ENCODE measurements at places on chromosomes 16 and 17.

DNA sequence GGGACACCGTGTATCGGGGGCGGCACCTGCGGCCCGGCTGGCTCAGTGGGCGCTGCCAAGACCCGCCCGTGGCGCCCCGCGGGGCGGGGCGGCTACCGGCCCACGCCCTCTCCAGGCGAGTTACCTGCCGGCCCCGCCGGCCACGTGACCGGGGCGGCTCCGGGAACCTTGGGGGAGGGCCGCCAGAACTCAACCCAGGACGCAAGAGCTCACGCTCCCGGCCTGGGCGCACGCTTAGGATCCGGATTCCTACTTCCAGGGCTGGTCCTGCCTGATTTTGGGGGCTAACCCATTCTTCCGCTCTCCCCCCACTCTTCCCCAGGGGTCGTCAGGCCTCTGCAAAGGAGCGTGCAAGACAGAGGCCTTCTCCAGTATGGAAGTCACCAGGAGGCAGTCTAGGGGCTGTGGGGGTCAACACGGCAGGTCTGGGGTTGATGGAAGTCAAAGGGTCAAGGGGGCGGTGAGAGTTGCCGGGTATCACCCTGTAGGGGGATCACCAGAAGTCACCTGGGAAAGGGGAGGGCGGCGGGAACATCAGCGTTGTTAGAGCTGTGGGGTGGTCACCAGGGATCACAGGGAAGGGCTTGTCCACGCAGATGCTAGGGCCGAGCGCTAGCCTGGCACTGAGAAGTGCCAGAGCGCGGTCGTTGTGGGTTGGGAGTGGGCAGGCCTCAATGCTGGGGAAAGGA is 354 bp upstream of the ESRP2 start:
- DNase-seq = no peak

DNA sequence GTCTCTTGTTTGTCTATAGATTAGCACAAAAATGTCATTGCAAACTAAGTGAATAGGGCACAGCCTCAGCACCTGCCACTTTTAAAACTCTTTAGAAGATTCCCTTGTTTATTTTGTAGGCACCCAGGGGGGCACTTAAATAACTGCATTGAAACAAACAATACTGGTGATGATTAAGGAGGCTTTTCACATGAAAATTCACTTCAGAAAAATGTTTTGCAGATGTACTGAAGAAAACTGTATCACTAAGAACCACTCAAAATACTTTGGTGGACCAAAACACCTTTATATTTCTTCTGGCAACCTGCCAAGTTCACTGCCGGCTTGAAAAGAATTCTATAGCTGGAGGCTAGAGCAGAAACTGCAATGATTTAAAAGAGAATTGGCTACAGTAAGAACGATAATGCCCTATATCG is 281.5 kb downstream of the TOX3 start:
- DNase-seq = no peak

DNA sequence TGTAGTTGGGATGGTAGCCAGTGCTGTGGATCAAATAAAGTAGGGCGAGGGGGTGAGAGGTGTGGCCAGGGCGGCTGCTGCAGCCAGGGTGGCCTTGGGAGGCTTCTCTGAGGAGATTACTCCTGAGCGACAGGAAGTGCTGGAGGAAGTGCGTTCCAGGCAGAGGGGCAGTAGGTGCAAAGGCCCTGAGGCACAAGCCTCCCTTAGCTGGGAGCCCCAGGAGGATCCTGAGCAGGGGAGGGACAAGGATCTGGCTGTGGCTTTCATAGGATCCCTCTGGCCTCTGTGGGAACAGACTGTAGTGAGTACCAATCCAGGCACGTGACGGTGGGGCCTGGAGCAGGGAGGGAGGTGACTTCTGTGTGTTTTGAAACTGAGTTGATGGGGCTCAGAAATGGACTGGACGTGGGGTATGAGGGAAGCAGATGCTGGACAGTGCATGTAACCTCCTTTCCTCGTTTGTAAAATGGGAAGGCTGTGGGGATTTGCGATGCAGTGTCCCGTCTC is 2.8 kb downstream of the LLGL1 start:
- DNase-seq = no peak

DNA sequence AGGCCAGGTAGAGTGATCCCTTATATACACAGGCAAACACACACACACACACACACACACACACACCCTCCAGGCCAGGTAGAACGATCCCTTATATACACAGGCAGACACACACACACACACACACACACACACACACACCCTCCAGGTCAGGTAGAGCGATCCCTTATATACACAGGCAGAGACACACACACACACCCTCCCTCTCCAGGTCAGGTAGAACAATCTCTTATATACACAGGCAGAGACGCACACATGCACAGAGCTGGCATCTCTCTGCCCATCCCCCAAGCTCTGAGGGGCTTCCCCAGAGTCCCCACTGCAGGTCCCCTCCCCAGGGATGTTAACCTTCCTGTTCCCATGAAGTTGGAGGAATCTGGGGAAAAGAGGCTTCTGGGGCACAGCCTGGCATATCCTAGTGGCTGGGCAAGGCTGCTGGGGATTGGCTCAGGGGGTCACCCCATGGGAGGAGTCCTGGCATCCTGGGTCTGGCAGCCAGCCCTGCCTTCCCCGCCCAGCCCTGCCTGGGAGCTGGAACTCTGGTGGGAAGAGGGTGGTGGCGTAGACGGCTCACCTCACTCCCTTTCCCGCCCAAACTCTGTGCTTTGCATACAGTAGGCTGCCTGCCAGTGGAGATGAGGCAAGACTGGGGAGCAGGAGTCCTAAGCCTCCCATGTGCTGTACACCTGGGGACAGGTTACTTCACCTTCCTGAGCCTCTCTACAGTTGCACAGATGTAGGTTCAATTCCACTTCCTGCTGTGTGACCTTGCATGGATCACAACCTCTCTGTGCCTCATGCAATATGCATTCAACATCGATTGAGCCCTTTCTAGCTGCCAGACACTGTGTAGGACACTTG is 41.8 kb downstream of the TEKT5 start:
- no peak for DNase-seq

DNA sequence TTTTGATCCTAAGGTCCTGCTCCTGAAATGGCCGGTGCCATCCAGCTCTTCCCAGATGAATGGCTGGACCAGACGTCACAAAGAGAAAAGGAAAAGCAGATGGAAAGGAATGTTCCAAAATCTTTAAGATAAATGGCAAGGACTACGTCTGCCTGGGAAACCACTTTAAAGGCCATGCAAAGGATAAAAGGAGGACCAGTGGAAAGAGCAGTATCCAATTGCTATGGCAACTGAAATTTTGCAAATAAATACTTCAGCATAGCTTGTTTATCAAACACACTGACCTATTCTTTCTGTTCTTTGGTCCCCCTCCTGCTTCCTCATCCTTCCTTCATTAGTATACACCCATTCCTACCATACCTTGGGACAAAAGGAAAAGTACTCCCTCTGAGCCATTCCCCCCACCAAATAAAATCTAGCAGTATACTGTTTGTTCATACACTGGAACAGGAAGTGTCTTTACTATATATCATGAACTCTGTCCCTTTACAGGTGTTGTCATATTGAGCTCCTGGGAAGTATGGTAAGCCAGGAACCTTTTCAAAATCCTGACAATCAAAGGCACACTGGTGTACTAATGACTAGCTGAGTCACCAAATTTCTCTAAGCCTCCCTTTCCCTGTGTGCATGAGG is 37.2 kb upstream of the NUFIP2 start:
- DNase-seq = no peak

DNA sequence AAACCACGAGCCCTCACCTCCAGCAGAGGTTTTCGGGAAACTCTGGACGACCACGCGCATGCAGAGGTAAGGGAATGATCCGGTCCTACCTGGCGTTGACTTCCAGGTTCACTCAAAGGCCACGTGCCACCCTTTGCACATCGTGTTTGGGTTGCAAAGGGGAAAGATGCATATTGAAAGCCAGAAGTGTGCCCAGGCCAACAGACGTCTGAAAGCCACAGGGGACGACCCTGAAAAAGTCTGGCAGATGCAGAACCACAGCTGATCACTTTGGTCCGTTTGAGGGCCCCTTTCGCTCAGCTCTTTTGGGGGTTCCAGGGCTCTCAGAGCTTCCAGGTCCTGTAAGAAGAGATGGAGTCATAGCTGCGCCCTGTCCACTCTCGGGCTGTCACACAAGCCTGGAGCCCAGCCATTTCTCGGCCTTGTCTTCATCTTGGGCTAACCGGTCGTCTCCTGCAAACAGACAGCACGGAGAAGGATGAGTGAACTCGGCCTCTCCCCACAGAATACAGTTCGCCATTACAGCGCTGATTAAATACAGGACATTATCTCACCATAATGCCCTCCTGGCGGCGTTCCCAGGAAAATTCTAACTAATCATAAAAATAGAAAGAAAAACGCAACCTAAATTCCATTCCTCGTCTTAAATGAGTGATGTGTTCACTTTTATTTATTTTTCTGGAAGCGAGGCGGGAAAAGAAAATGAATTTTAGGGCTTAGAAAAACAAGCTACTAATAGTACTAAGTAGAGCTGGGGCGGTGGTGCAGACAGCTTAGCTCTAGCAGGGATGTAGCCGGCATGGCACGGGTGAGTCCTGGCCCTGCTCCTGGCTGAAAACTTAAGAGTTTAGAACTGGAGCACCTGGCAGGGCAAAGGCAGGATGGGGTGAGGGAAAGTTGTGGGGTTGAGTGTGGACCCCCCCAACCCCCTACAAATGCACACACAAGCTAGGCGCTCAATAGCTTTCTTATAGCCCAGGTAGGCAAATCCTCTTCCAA is 45.5 kb upstream of the ZFHX3 start:
- DNase-seq = peak; percentile 29

- DNase-seq = no peak
These were observed 2.0 kb downstream of the CD79B start for GRCh38 chr17:63929860-63930766.

Measured in fibroblast of skin of abdomen (primary cell).